Right ventricle myocardium superior (tissue), 1 donor: ENCODE measurements at places on chromosomes 7 and 10. TPM values are rescaled to one million over a fixed set of nuclear protein-coding genes. Genes with fewer than 3 reads are reported as not detected.

MRC1 gene
- total RNA-seq: 27.0 TPM

DNA sequence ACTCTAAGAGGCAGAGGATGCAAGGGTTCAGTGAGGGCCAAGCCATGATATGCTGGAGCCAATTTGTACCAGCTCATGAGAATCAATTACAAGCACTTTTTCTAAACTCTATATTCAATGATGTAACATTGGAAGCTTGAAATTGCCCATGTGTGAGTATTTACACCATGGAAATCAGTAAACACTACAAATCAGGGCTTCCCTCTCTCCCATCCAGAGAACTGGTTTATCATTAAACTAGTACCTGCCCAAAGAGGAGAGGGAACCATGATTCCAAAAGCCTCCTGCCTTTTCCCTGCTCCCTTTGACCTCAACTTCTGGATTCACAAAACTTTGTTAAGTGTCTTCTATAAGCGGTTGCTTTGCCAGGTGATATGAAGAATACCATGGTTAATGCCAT lies 52.5 kb upstream of the BICC1 start:
- no peak for DNase-seq

MYH16 gene
- not detected for total RNA-seq

GRCh38 chr7:129843978-129844840 lies 108.6 kb downstream of the UBE2H start:
- no peak for DNase-seq

CALHM2 gene
- total RNA-seq: 11.6 TPM

GRCh38 chr10:1978584-1978983 lies 241.3 kb upstream of the ADARB2 start:
- no peak for DNase-seq

ECD gene
- 14.4 TPM for total RNA-seq

ZSWIM8 gene
- total RNA-seq: 40.3 TPM

- DNase-seq: no peak
Observed at GRCh38 chr10:95355301-95355700, 64.5 kb upstream of the PDLIM1 start.
